ENCODE measurements at places on chromosomes 11 and 22.

GRCh38 chr11:21653951-21654421 is 538.9 kb upstream of the ANO5 start:
- DNase-seq: no peak

- peak; percentile 64 for DNase-seq
These were observed 104.5 kb upstream of the RAG2 start for GRCh38 chr11:36702330-36703054.

DNA sequence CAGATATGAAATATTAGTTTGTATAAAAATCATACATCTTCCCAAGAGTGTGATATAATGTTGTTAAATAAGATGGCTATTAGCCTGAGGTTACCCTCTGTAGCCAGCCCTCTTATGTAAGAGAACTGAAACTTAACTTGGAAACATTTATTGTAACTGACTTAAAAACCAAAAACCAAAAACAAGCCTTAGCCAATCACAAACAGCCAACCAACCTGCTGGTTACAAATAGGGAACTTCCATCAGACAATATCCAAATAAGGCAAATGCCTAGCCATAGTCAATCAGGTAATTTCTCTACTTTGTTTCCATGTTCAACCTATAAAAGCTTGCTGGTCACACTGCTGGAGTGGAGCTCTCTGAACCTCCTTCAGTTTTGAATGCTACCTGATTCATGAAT is 14.1 kb downstream of the KBTBD3 start:
- no peak for DNase-seq

DNA sequence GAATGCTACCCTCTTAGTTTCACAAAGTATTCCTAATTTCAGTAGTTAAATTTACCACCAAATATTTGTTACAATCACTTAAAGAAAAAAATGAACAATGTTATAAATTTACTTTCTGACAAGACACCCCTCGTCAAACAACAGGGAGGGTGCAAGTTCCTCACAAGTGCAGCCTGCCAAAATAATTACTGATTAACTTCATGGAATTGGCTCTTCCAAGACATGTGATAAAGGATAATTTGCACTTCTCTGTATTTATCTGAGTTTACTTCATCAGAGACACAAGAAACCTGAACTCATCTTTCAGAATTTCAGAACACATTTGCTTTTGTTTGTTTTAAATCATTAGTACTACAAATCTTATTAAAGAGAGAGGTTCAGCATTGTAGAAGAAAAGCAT is 66.5 kb downstream of the LARGE2 start:
- no peak for DNase-seq

GRCh38 chr11:14248580-14248981 is 110.4 kb downstream of the RRAS2 start:
- DNase-seq: no peak

GRCh38 chr11:48008951-48009270 is 28.6 kb downstream of the PTPRJ start:
- peak; percentile 100 for DNase-seq

- DNase-seq: no peak
These were observed 52.5 kb upstream of the VSTM5 start for GRCh38 chr11:93902921-93903320.

- no peak for DNase-seq
These were observed 35.6 kb downstream of the TMEM123 start for GRCh38 chr11:102416976-102417375.

GRCh38 chr11:44577231-44577830 is 11.9 kb downstream of the CD82 start:
- DNase-seq: no peak

- DNase-seq: no peak
These were observed 13.0 kb downstream of the MUC5B start for GRCh38 chr11:1235901-1236315.

GRCh38 chr11:60785806-60786361 is 751 bp downstream of the MS4A10 start:
- no peak for DNase-seq

DNA sequence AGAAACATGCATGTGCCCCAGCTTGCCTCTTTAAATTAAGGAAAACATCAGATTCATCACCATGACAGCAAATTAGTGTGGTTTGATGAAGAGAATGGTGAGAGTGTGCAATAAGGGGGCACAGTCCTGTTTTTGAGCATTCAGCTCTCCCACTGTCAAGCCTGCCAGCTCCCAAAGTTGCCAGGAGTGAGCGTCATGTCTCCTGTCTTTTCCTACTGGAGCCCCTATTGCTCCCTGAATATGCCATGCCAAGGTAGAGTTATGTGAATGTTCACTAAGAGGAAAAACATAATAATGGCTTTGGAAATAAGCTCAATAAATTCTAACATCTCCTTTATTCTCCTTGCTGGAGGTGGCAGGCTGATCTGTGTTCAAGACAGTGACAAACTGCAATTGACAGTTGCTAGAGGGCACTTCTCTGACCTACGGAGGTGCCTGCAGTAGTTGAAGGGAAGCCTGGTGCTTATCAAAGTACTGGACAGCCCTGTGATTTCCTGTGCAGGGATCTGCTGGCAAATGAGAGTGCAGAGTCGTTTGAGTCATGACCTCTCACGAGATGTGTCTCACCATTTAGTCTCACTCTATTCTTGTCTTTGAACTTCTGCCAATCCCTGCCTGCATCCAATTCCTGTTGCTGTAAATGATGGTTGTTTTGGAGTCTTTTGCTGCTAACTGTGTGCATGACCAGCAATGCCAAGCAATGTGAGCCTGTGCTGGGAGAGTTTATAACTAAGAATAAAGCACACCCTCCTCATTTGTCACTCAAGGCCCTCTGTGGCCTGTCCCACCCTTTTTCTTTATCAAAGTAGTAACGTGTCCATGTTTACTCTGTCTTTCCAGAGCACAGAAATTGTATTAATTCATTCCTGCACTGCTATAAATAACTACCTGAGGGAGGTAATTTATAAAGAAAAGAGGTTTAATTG is 34.8 kb downstream of the MRGPRX2 start:
- DNase-seq: no peak

DNA sequence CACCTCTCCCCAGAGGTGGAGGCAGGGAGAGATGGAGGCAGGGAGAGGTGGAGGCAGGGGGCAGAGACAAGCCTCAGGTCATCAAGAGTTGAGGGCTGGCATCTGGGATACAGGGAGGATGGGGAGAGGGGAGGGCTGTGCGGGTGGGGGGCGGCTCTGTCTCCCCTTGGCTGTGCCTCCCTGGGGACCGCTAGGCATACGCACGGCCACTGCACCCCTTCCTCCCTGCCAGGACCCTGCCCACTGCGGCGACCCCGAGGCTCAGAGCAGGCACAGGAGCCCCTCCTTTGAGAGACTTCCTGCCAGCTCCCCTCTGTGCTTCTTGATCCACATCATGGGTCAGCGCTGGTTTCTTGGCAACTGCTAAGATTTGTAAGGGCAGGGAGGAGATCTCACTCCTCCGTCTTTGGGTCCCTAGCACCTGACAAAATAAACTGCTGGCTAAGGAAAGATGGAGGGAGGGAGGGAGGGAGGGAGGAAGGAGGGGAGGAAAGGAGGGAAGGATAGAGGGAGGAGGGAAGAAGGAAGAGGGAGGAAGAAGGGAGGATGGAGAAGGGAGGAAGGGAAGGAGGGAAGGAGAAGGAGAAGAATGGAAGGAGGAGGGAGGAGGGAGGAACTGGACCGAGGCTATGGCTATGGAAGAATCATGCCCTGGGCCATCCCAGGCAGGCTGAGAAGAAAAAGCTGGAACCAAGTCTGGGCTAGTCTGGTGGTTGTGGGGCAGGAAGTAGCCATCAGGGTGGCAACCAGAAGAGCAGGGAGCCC is 18.5 kb downstream of the PRR33 start:
- DNase-seq: no peak

DNA sequence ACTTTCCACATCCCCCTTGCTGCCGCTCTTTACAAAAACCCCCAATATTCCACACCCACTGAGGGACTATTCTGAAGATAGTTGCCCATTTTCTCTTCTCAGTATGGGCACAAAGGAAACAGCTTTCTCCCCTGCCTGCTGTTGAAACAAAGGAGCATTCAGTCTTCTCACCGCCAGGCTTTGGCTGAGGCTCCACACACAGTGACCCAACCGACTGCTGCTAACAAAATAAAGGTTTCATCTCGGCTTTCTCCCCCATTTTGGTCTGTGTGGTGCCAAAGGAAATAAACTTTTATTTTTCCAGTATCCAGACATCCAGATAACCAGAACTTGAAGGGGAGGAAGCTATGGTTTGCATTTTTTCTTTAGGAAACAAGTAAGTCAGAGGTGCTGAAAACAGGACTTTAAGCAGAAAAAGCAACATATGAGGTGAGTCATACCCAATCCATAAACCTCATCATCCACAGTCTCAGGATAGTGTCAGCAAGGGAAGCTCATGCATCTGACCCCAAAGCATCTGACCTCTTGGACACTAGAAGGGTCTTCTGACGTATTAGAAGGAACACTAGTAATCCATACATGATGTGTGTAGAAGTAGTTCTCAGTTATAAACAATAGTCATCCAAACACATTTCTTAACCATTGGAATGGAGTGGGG is 6.4 kb downstream of the CLMP start:
- DNase-seq: no peak

- DNase-seq: peak; percentile 27
These were observed 27.5 kb upstream of the OR10G7 start for GRCh38 chr11:124068601-124069110.

DNA sequence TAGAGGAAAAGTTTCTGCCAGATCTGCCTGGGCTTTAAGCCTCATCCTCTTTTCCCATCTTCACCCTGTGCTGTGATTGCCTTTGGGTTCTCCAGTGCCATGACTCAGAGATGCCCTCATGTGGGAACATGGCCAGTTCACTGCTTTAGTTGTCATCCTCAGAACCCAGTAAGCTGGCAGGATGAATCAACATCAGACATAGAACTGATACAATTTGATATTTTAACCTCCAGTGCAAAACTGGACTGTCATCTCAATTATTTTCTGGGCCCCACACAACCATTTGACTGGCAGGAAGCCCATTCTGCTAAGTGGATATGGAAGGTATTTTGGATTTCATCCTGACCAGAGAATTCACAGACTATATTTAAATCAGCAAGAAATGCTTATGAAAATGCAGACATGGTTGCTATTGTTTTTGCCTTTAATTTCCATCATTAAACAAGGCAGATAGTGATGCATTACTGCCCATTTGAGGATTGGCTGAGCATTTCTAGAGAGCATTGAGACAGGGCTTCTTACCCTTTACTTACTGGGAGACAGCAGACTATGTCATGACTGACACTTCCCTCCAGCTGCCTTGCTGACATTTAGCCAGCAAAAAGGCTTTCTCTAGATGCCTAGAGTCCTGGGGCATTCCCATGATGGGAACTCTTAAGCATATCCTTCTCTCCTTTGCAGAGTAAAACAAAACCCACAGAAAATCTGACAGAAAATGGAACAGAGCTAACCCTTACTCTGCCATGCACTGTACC is 327.1 kb upstream of the MTNR1B start:
- no peak for DNase-seq

GRCh38 chr11:47478651-47479329 is 29.9 kb upstream of the RAPSN start:
- DNase-seq: no peak

GRCh38 chr11:45725776-45726492 is 60.5 kb upstream of the CHST1 start:
- DNase-seq: no peak

DNA sequence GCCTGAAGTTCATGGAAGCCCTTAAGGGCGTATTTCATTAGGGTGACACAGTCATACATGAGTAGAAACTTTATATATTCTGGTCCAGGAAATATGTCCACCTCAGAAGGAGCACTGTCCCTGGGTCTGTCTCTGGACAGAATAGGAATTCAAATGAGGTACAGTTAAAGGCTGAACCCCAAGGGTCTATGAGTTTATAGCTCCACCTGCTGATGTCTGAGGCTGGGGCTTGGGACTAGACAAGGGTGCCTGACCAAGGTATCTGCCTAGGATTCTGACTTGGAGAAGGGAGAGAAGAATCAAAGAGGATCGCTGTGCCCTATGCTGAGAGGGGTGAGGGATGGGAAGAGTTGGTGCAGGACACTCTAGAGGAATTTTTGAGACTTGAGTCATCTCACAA is 14.9 kb downstream of the HEPHL1 start:
- no peak for DNase-seq

DNA sequence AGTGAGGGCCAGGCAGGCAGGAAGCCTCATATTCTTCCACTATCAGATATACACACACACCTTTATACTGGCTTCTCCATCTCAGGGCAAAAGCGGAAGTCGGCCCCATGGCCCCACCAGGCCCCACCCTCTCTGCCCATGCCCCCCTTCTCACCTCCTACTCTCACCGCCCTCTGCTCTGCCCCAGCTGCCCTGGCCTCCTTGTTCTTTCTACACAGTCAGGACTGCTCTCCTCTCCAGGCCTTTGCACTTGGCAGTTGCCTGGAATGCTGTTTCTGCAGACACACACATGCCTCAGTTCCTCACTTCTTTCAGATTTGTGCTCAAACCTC is 25.3 kb downstream of the OTOG start:
- no peak for DNase-seq

DNA sequence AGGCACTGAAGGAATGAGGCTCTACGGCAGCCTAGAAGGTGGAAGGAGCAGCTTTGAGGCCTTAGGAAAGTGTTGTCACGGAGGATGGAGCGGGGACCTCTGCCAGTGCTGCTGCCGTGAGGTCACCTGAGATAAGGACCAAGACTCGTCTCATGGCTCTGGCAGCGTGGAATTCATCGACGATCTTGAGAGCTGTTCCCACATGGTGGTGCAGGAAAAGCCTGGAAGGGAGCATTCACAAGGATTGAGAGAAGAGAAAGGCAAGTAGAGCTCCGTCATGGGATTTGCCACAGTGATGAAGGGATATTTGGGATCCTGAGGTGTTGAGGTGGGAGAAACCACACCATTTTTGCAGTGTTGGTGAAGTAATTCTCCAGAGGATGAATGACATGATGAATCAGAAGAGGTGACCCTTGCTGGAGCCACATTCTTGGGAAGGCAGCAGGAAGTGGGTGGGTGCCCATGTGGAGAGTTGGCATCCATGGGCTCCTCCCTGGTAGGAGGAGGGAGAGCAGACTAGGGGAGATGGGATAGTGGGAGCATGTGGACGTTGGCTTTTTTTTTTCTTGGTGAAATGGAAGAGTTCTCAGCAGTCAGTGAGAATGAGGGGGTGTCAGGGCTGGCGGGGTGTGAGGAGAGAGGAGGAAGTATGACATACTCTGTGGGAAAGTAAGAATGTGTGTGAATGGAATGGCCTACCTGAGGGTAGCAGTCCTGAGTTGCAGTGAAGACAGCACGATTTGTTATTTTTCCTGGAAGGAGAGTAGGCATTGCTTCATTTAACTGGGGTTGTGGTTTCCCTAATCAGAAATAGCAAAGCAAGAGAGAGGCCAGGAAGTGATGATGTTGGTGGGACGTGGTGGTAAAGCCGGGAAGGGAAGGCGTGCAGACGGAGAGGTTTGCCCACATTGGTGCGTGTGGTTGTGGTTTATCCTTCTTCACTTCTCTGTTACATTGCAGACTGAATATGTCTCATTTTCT is 11.1 kb downstream of the PPP6R3 start:
- peak; percentile 62 for DNase-seq

- no peak for DNase-seq
These were observed 21.6 kb upstream of the BID start for GRCh38 chr22:17795661-17796548.

GRCh38 chr11:116328391-116328790 is 444.4 kb downstream of the BUD13 start:
- DNase-seq: peak; percentile 10
